Small intestine (tissue), 16 donors: ENCODE measurements at places on chromosomes 11 and 22. TPM values are rescaled to one million over a fixed set of nuclear protein-coding genes. Genes with fewer than 3 reads are reported as not detected.

The OR2AT4 gene
- polyA plus RNA-seq = not detected

The OR6T1 gene
- polyA plus RNA-seq = not detected

The TRIM34 gene
- 6.9 TPM for polyA plus RNA-seq

- no peak for DNase-seq
These were observed 3.5 kb downstream of the SYVN1 start for GRCh38 chr11:65130631-65131416.

GRCh38 chr11:112292785-112293407 is 32.2 kb upstream of the PLET1 start:
- DNase-seq = peak; percentile 27

DNA sequence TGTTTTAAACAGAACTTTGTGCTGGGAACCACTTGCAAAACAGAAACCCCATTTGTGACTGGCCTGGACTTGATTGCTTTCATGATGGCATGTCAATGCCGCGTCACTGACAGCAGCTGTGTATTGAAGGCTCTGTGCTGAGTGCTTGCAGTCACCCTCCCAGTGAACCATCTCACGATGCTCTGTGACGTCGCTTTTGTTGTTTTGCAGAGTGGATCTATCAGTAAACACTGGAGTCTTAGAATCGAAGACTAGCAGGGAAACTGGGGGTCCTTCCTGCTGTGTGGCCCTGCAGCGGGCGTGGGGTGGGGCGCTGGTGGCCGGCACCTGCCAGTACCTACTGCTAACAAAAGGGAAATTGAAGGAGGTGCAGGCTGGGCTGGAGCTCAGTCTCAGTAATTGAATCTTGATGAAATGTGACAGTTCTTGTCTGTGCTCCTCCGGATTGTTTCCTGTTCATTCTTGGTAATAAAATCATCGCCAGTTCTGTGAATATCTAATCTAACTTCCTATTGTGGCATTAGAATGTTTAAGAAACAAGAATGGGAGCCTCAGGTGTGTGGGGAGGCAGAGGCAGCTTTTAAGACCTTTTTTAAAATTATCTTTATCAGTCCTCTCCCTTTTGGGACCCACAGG is 50.5 kb upstream of the PARVG start:
- DNase-seq = no peak

GRCh38 chr11:114262681-114263512 is 33.3 kb upstream of the NNMT start:
- DNase-seq = peak; percentile 69

DNA sequence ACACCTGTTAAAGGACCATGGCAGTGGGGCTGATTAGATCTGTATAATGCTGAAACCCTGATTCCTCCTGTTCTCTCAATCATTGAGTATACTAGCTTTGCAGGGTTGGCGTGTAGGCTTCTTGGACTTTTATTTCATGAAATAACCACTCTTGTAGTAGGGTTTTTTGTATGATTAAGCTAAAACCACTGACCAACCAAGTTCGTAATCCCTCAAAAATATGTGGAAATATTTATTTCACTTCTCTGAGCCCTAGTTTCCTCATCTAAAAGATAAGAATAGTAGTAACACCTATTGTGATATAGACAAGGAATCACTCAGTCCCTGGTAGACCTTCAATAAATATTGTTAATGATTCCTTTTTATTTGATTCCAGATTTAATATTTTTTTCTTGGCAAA is 4.2 kb downstream of the API5 start:
- DNase-seq = no peak

The C1QTNF4 gene
- polyA plus RNA-seq = 1.7 TPM

- DNase-seq = no peak
These were observed 203.1 kb upstream of the MTMR2 start for GRCh38 chr11:96126917-96127595.

- DNase-seq = no peak
These were observed 3.4 kb upstream of the ADAMTS8 start for GRCh38 chr11:130431801-130432200.

GRCh38 chr11:108494182-108494581 is 4.0 kb downstream of the POGLUT3 start:
- no peak for DNase-seq

GRCh38 chr11:42237701-42238235 is 778.3 kb upstream of the LRRC4C start:
- no peak for DNase-seq

GRCh38 chr22:29351042-29351441 is 35.5 kb upstream of the RASL10A start:
- peak; percentile 77 for DNase-seq

GRCh38 chr11:95884376-95884775 is 39.5 kb downstream of the MTMR2 start:
- no peak for DNase-seq

DNA sequence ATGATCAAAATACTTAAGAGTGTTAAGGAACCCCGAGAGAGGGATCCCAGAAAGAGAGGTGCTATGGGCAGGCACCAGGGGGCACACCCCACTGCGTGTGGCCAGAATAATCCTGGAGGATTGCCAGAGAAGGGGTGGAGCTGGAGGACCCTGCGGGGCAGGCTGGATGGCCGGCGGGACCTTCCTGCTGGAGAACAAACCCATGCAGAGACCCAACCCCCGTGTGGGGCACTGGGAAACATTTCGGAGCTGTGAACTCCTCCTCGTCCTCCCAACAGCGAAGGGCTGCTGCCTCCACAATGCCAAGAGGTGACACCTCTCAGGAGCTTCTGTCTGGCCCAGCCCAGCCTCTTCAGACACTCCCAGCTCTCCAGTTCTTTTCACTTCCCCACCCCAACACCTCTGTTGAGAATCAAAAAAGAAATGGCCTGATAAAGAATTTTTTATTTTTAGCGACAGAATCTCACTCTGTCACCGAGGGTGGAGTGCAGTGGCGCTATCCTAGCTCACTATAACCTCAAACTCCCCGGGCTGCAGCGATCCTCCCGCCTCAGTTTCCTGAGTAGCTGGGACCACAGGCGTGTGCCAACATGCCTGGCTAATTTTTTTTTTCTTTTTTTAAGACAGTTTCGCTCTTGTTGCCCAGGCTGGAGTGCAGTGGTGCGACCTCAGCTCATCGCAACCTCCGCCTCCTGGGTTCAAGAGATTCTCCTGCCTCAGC is 25.6 kb downstream of the RHOD start:
- peak; percentile 36 for DNase-seq

DNA sequence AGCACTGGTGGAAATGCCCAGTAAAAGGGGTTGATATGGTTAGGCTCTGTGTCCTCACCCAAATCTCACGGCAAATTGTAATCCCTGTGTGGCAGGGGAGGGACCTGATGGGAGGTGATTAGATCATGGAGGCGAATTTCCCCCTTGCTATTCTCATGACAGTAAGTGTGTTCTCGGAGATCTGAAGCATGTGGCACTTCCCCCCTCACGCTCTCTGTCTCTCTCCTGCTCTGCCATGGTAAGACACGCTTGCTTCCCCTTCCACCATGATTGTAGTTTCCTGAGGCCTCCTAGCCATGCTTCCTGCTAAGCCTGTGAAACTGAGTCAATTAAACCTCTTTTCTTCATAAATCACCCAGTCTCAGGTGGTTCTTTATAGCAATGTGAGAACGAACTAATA is 37.4 kb downstream of the PACSIN2 start:
- no peak for DNase-seq

DNA sequence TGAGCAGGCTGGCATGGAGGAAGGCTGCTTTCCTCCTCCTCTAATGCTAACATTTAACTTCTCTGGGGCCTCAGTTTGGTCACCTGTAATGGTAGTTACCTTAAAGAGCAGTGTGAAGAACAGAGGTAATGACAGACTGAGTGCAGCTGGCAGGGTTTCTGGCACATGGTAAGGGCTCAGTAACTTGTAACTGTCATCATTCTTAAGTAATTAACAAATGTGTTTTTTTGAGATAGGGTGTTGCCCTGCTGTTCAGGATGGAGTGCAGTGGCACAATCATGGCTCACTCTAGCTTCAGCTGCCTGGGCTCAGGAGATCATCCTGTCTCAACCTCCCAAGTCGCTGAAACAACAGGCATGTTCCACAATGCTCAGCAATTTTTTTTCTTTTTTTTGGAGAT is 242.0 kb upstream of the SYN3 start:
- DNase-seq = no peak

DNA sequence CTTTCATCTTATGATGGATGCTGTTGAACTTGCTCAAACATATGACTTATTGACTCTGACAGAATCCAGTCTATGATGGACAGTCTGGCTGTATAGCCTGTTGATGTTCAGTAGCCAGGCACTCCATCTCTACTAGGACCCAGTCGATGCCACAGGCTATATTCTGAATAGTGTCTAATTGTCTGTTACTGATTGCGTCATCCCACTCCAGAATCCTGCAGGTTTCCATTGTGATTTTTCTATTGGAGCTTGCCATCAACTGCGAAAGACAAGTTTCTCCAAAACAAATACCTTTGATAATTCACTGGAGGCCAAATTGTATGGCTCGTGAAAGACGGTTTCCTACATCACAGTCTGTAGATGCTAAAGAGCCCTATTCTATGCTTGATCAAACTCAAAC is 481.7 kb upstream of the CHORDC1 start:
- no peak for DNase-seq

GRCh38 chr11:8745431-8746253 is 63.0 kb downstream of the RPL27A start:
- DNase-seq = no peak

GRCh38 chr11:8250981-8251615 is 12.6 kb downstream of the LMO1 start:
- no peak for DNase-seq

The SEC14L6 gene
- polyA plus RNA-seq = 1.2 TPM

DNA sequence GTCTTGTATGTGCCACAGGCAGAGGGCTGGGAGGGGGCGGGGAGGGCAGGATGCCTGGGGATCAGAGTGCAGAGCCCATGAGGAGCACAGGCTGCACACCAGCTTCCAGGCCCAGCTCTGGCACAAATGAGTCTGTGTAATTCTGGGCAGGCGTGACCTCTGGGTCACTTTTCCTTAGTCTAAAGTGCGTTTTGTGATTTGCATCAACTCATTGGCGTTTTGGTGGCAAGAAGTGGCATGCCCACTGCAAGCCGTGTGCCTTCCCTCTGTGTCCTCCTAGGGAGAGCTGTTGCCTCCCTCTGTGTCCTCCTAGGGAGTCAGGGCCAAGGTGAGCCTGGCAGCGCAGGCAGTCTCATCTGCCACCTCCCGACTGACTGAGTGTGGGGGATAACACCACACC is 17.2 kb downstream of the CHADL start:
- no peak for DNase-seq

GRCh38 chr22:45717789-45718188 is 46.2 kb downstream of the ATXN10 start:
- DNase-seq = no peak

- DNase-seq = no peak
These were observed 55.5 kb upstream of the SLC5A12 start for GRCh38 chr11:26777372-26777808.

DNA sequence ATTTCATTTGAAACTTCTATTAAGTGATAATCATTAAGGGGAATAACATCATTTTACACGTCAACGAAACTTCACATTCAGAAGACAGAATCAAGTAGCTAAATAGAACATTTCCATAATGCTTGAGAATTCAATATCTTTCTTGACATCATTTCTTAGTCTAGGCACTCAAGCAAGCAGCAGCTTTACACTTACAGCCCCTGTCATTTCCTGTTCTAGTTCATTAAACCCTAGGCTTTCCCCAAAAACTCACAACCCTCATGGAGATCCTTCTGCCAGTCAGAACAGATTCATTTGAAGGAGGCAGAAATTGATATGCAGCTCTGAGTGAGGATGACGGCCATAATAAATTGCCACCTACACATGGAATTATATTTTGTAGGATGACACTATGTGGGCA is 5.3 kb upstream of the HORMAD2 start:
- DNase-seq = no peak

DNA sequence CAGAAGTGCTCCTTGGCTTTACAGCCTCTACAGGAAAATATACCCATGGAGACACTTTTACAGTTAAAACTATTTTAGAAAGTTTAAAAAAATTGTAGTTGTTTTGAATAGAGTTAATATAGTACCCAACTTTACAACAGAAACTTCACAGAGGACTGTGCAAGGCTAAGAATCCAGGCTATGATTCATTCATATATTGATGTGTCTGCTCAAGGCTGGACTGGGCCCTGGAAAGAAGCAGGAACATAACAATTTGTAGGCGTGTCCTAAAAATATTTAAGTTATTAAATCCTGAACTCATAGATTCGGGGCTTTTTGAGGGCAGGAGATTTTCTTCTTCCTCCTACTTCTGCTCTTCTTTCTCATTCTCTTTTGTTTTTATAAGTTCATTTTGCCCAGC is 291.5 kb upstream of the CCDC179 start:
- no peak for DNase-seq

The SEPTIN3 gene
- not detected for polyA plus RNA-seq
